ENCODE measurements at places on chromosomes 4 and X.

DNA sequence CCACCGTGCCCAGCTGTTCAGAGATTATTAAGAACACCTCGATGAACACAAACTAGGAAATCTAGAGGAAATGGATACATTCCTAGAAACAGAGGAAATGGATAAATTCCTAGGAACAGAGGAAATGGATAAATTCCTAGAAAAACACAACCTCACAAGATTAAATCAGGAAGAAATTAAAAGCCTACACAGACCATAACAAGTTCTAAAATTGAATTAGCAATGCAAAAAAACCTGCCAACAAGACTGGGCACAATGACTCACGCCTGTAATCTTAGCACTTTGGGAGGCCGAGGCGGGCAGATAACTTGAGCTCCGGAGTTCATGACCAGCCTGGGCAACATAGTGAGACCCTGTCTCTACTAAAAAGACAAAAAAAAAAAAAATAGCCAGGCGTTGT, 13.1 kb upstream of the IDS start:
- DNase-seq, result no peak

DNA sequence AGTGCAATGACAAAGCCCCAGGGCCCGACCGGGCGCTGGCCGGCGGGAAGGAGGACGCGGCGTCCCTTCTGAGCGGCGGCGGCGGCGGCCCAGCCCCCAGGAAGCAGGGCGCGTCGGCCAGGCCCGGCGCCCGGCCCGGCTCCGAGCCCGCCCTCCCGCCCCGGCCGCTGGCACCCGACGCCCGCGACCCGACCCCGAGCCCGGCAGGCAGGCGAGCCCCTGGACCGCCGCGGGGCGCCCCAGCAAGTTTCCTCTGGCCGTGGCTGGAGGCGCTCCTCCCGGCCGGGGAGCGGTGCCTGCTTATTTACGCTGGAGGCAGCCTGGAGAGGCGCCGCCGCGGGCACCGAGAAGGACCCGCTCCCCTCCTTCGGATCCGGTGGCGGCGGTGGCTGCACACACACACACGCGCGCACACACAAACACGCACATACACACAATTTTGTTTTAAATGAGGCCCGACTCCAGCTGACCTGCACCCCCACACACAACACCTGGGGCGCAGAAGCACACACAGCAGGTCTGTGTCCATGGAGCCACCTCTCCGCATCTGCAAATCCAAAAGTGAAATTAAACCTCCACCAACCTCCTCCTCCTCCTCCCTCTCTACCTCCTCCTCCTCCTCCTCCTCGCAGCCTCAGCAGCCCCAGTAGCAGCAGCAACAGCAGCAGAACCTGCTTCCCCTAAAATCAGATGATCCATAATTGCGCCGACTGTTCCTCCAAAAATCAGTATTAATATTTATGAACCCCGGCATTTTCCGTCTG, 669 bp downstream of the IRF2 start:
- peak; percentile 68 for DNase-seq

DNA sequence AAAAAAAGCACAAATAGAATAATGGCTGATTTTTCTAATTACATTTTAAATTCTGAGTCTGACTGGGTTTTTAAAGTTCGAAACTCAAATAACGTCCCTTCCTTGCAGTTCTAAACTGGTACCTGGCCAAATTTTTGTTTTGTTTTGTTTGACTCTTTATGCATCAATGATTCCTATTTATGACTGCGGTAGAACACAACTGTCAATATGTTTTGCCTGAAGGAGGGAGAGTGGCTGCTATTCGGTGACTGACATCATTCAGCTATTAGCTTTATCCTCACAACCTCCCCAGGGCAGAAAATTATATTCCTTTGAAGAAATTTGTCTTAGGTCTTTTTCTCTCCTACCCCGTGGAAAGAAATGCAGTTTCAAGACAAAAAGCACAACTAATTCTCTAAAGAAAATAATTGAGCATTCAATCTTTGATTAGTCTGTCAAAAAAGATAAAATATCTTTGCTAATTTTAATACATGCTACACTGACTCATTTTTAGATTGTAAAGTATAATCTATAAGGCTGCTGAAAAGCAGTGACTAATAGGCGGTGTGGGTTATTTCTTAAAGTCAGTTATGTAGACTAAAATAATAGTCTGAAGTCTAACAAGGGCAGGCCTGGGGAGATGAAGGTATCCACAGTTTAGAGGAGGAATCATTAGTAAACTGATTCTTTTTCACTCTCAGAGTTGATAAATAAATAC, 61.9 kb downstream of the TMEM150C start:
- DNase-seq, result no peak

DNA sequence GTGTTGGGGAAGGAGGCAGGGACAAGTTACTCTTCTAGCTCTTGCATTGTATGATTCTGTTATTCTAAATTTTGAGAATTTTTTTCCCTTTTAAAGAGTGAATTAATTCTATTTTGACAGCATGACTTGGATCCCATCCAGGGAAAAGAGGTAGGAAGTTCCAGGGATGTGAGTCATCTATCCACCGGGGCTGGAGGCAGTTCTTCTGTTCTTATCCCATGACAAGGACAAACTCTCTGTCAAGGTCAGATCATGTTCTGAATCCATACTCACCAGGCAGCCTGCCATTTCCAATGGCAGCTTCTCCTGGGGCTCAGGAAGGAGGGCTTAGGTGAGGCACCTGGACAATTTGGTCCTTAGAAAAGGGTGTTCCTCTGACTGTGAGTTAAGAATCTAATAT, 132.0 kb upstream of the MED14 start:
- DNase-seq, result no peak

- DNase-seq, result no peak
These were observed 94.9 kb downstream of the CNKSR2 start for GRCh38 chrX:21469071-21469470.

GRCh38 chr4:127975121-127975770, 10.0 kb downstream of the ABHD18 start:
- DNase-seq, result no peak

- no peak for DNase-seq
These were observed 135.5 kb downstream of the TLL1 start for GRCh38 chr4:166008510-166008909.

- no peak for DNase-seq
These were observed 31.3 kb downstream of the NIPAL1 start for GRCh38 chr4:48047896-48048295.

DNA sequence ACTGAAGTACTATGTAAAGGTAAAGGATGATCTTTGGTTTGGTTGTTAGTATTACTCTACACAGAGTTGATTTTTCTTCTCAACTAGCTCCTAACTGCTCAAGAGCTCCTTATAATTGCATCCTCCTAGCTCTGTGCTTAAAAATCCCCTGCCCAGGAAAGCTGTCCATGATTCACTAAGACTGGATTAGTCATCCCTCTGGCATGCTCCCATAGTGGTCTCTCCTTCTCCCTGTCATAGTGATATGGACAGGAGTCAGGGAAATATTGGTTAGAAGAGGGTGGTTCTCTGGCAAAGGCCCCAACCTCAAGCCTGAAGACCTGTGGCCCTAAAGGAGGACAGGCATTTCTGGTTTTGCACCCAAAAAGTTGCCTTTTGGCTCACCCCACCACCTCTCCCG, 242.3 kb upstream of the KCNIP4 start:
- DNase-seq, result no peak

DNA sequence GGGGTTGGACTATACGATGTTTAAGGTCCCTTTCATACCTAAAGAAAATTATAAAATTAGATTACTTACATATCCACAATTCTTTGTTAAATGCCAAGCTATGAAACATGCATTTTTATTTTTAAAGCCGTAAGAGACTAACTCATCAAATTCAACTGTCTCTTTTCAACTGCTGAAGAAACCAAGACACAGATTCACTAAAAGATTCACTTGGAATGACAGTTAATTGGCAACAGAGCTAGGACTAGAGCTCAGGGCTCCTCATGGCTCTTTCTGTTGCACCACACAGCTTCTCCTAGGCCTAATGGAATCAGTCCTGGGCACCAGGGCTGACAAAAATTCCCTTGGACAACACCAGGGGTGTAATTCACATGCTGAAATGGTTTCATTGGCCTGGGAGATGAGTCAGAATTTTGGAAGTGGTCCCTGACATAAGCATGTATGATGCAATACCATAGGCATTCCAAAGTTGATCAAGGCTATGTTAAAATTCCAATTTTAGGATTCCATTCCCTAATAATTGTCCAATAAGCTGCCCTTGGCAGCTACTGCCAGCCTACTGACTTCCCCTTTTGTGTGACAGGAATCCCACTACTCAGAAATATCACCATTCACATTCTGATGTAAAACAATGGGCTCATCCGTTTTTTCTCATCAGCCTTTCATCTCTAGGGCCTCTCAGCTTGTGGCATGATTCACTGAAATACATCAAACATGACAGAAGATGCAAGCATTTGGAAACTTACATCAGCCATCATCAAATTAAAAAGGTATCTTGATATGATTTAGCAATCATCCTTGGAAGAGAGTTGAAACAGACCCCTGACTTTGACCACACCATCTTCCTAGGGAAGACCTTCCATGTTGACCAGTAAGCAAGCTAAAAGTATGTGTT, 54.2 kb downstream of the PLAC1 start:
- no peak for DNase-seq

- DNase-seq, result no peak
These were observed 2349.0 kb upstream of the TENM3 start for GRCh38 chr4:179894066-179894778.

GRCh38 chr4:113147498-113148111, 98.2 kb downstream of the ANK2 start:
- no peak for DNase-seq

DNA sequence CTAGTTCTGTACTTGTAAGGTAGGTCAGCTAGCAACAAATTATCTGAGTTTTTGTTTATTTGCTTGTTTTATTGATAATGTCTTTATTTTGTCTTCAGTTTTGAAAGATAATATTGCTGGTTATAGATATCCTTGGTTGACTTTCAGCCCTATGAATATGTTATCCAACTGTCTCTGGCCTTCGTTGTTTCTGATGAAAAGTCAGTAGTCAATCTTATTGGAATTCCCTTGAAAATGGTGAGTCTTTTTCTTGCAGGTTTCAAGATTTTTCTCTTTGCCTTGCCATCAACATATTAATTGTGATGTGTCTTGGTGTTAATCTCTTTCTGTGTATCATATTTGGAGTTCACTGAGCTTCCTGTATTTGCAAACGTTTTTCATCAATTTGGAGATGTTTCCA, 113.1 kb upstream of the NEIL3 start:
- DNase-seq, result no peak

DNA sequence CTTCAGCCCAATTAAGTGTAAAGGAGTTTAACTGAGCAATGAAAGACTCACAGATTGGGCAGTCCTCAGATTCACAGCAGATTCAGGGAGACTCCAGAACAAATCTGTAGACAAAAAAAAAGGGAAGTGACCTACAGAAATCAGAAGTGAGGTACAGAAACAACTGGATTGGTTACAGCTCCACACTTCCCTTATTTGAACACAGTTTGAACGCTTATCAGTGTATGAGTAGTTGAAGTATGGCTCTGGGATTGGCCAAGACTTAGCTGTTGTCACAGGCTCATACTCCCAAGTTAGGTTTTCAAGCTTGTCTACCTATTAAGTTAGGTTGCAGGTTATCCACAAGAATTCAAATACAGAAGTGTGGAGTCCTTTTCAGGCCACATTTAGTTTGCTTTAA, 112.4 kb upstream of the ELOVL6 start:
- DNase-seq, result no peak

DNA sequence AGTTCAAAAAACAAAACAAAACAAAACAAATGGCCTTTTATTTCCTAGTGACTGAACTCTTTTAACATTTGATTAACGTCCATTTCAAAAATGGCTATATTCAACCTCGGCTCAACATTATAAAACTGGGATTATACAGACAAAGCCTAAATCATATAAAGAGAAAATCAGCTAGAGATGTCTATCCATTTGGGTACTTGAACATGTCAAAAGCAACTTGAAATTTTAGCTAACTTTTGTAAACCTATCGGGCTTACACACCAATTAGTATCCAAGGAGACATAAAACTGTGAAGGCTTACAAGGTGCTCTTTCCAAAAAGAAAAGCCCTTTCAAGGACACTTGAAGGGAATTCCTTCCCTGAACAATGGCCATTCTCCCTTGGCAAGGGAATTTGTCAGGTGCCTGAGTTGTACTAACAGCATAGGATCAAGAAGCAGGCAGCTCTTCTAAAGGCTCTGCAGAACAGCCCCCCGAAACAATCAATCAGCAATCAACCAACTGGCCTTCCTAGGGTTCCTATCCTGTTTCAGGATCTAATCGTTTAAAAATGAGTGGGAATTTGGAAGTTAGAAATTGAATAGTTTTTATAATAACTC, 633.7 kb upstream of the HTR2C start:
- no peak for DNase-seq

- no peak for DNase-seq
These were observed 286.3 kb downstream of the PDGFC start for GRCh38 chr4:156685308-156685707.

- DNase-seq, result peak; percentile 9
These were observed 321.6 kb downstream of the PPP3CA start for GRCh38 chr4:101025755-101026154.

- no peak for DNase-seq
These were observed 322.5 kb upstream of the GATB start for GRCh38 chr4:152083338-152083737.
